ENCODE measurements at places on chromosomes 13 and 19. TPM values are rescaled to one million over a fixed set of nuclear protein-coding genes. Genes with fewer than 3 reads are reported as not detected.

The GNG7 gene
- not detected for total RNA-seq

The CDX2 gene
- not detected for total RNA-seq

The C19orf18 gene
- not detected for total RNA-seq

GRCh38 chr13:73767747-73768315 lies 366.4 kb downstream of the KLF12 start:
- peak; percentile 18 for DNase-seq

The KPTN gene
- 1.4 TPM for total RNA-seq

DNA sequence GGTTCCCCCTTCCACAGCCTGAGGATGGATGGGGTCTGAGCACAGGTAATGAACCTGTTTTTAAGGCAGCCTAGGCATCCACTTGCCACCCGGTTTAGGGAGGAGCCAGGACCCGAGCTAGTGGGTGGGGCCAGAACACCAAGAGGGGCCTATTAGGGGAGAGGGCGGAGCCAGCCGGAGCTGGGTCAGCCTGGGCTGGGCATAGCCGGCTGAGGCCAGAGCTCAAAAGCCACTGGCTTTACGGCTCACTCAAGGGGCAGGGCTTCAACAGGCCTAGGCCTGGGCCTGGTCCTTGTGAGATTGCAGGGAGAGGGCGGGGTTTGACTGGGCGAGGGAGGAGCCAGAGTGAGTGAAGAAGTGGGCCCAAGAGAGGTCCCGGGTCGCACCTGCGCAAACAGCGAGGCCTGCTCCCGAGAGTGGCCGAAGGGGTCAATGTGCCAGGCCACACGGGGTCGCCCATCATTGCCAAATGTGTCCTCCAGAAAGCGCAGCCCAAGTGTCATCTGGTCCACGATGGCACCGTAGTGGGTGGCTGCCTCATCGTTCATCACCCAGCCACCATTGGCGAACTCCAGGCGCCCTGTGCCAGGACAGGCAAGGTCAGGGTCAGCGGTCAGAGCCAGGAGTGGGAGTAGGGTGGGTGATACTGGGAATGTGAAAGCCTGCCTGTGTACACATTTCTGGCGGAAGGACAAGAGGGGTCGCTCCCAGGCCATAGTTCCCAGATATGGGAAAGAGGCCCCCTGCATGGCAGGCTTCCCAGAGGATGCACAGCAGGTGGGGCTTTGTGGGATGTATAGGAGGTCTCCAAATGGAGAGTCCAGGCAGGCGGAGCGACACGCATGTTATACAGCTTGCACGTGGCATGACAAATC lies 1.9 kb downstream of the MAN2B1 start:
- DNase-seq = no peak
